ENCODE measurements at places on chromosomes 2 and 18.

DNA sequence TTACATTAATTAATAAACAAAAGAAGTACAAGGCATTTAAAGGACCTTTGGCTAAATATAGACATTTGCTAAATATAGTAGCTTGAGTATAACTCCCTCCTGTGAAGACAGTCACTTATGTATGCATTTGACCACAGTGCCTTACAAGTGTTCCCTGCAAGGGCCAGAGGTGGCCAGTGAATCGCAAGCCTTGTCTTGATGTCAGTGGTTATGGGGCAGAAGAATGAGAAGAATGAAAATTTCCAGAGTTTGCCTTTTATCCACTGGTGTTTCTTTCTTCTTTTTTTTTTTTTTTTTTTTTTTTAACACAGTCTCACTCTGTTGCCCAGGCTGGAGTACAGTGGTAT, 1.8 kb downstream of the LRRFIP1 start:
- no peak for DNase-seq

GRCh38 chr2:137846993-137847392, 117.3 kb upstream of the HNMT start:
- DNase-seq = no peak

DNA sequence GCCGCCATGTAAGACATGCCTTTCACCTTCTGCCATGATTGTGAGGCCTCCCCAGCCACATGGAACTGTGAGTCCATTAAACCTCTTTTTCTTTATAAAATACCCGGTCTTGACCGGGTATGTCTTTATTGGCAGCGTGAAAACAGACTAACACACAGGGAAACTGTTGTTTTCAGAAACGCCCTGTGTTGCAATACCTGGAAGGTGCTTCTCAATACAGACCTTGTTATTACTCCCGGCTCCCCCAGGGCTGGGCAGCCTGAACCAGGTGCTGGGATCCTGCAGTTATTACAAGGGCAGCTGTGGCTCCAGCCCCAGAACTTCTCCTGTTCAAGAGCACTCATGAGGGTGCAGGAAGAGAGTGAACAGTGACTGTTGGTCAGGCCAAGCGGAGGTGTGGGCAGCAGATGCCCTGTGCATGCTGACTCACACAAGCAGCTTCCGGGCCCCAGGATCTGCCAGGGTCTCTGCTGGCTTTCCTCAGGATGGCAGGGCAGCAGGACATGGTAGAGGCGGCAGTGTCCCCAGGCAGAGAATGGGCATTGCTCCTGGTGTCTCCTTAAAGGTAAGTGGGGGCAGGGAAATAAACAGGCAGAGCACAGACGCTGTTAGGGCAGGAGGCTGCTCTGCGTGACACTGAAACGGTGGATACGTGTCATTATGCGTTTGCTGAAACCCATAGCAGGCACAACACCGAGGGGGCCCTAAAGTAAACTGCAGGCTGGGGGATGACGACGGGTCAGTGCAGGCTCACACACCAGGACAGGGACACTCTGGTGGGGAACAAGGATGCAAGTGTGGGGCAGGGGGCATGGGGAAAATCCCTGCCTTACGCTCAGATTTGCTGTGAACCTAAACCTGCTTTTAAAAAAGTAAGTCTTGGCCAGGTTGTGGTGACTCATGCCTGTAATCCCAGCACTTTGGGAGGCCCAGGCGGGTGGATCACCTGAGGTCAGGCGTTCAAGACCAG, 89.1 kb downstream of the NDUFA10 start:
- no peak for DNase-seq

- DNase-seq = no peak
Observed at GRCh38 chr18:23141104-23141999, 6.1 kb downstream of the CABLES1 start.

- no peak for DNase-seq
Observed at GRCh38 chr2:234911271-234911670, 40.5 kb upstream of the SH3BP4 start.

- no peak for DNase-seq
Observed at GRCh38 chr2:20588918-20589871, 61.7 kb downstream of the HS1BP3 start.

GRCh38 chr18:37438417-37439180, 127.0 kb downstream of the CELF4 start:
- DNase-seq = no peak

GRCh38 chr2:234374736-234375135, 122.1 kb downstream of the ARL4C start:
- DNase-seq = no peak

DNA sequence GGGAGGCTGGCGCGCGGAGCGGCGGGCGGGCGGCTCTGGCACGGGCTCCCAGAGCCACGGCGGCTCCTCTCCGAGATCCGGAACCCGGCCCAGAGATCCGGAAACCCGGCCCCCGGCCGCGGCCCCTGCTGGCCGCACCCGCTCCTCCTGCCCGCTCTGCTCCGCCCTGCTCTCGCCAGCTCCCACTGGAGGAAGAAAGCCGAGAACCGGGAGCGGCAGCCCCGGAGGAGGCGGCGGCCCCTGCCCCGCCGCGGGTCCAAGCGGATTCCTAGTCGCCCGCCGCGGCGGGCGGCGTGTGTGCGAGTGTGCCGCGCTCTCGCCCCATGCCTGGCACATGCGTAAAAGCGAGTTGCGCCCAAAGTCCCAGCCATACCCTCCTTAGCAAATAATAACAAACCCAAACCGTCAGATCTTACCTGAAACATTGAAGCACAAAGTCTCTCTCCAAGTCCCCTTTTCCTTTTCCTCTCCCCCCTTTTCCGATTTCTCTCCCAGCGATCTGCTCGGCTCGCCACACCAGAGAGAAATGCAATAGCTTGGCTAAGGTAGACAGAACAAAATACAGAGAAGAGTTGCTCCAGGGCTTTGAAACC, 108.7 kb upstream of the KCTD1 start:
- peak; percentile 49 for DNase-seq

- DNase-seq = no peak
Observed at GRCh38 chr2:69145204-69145603, 132.2 kb downstream of the ANTXR1 start.

- peak; percentile 37 for DNase-seq
Observed at GRCh38 chr2:3610881-3611505, 16.1 kb downstream of the COLEC11 start.

DNA sequence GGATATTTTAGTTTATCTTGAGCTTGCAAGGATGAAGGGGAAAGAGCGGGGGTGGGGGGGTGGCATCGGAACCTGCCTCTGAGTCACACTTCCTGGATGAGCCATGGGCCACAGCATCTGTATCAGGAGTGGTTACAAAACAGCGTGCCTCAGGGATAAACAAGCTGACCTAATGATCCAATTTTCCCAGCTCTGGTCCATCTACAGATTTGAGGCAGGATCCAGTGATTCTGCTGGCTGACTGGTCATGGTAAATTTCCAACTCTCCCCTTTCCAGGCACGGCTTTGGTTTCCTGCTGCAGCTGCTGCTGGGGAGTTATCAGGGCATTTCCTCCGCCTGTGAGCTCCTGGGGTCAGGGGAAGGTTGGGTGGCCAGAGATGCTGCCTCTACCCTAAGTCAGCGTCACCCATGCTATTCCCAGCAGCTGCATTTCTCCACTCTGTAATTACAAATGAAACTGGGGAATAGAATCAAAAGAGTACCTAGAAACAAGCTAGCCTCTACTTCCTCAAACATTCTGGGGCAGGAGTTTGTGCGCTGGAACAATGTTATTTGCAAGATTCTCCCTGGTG, 4.7 kb upstream of the HPCAL1 start:
- no peak for DNase-seq

GRCh38 chr2:95001701-95002100, 23.8 kb upstream of the MAL start:
- no peak for DNase-seq

GRCh38 chr2:195552581-195552980, 104.4 kb upstream of the SLC39A10 start:
- DNase-seq = no peak

GRCh38 chr2:82257796-82258555, 1953.4 kb upstream of the LRRTM1 start:
- DNase-seq = no peak

DNA sequence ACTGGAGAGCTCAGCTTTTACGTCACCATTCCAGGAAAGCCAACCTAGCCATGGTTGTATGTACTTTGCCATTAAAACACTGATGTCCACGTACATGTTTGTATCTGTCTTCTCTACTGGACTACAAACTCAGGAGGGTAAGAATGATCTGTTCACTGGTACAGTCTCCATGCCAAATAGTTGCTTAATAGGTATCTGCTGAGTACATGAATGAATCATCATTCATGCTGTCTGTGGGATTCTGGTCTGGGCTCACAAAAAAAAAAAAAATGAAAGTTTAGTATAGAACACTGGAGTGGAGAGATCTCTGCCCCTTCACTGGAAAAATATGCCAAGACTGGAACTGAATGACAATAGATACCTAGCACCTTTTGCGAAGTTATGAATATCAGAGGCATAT, 102.6 kb upstream of the ITGA4 start:
- DNase-seq = no peak

- no peak for DNase-seq
Observed at GRCh38 chr2:49225126-49225525, 70.8 kb upstream of the FSHR start.

GRCh38 chr2:55877087-55877436, 46.5 kb downstream of the EFEMP1 start:
- DNase-seq = no peak

DNA sequence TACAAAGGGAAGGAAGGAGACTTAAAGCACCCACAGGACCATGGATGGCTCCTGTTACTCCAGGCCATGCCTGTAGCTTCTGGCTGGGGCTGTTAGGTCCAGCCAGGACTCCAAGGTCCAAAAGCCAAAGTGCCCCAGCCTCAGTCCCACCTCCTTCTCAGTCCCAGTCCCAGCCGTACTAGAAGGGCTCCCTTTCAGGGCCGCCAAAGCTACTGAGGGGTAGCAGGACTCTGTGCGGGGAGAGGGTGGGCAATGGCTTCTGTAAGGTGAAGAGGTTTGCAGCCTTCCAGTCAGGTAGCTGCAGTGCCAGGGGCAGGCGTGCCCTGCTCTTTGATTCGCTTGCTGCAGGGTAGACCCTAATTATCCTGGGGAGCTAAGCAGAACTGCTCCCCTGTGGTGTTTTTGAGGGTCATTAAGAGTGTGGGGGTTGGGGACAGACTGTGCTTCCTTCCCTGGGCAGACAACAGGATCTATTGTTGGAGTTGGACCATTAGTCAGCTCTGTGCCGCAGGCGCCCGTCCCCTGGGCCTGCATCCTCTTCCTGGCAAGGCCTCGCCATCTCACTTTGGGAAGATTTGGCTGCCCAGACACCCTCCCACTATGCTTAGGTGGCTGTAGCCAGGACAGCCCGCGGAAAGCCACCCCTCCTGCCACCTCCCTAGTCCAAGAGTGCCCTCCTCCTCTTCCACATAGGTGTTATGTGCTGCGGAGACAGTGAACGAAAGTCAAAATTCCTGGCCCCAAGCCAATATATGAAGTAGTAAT, 118.8 kb downstream of the ZBTB7C start:
- no peak for DNase-seq

DNA sequence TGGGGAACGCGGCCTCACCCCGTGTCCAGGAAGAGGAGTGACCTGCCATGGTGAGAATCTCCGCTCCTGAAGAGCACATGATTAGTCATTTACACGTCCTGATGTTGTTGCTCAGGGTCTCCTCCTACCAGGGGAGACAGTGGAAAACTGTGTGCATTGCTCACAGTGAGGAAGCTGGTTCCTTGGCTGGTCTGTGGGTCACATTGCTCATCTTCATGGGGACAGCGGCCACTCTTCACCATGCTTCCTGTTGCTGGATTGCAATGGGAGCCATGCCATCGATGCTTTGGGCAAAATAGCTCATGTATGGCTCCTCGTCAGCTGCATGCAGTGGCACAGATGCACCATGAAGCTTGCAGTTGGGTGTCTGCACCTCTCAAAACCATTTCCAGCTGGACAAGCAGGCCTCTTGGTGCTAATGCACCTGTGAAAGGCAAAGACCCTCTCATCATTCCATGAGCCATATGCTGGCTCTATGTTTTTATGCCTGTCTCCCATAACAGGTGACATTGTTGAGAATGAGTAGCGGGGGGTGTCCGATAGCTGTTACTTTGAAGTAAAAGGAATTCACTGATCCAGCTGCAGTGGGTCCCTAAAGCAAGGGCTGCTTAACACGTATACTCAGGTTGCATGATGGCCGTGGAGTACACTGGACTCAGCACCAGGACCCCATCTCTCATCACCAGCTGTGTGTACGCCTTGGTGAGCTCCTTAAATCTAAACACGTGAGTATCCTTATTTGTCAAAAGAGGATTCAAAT, 135.0 kb upstream of the ALKAL2 start:
- no peak for DNase-seq

DNA sequence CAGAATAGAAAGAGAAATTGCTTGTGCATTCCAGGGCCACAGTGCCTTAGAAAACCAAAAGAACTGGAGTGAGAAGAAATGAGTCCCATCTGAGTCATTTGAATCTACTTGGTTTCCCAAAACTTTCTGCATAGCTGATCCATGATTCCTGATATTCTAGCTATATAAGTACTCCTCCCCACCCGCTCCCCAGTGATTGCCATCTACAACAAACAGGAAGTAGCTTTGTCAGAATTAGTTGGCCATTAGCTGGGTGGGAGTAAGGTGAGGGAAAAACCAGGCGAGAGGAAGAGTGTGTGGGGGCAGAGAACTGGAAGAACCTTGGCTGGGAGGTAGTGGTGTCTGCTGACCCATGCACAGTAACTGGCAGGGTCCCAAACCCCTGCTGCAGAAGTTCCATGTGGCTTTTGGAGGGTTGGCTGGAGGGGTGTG, 122.1 kb downstream of the ACAA2 start:
- no peak for DNase-seq

DNA sequence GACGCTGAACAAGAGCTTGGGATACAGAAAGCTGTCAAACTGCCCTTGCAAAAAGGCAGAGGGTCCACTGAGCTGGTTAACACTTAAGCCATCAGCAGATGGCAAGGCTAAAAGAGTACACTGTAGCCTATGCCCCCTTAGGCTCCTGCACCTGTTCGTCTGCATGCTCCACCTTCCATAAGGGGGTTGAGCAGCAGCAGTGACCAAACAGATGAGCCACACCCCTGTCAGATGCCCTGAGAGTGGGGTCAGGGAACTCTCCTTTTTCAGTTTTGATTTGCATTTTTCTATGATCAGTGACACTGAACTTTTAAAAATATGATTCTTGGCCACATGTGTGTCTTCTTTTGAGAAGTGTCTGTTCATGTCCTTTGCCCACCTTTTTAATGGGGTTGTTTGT, 402.5 kb upstream of the FAM98A start:
- no peak for DNase-seq

- no peak for DNase-seq
Observed at GRCh38 chr2:60475123-60475830, 78.2 kb downstream of the BCL11A start.

GRCh38 chr2:120210270-120210693, 12.9 kb downstream of the TMEM185B start:
- DNase-seq = no peak
